Cardiac fibroblast (primary cell): ENCODE measurements at places on chromosomes 12 and 14.

DNA sequence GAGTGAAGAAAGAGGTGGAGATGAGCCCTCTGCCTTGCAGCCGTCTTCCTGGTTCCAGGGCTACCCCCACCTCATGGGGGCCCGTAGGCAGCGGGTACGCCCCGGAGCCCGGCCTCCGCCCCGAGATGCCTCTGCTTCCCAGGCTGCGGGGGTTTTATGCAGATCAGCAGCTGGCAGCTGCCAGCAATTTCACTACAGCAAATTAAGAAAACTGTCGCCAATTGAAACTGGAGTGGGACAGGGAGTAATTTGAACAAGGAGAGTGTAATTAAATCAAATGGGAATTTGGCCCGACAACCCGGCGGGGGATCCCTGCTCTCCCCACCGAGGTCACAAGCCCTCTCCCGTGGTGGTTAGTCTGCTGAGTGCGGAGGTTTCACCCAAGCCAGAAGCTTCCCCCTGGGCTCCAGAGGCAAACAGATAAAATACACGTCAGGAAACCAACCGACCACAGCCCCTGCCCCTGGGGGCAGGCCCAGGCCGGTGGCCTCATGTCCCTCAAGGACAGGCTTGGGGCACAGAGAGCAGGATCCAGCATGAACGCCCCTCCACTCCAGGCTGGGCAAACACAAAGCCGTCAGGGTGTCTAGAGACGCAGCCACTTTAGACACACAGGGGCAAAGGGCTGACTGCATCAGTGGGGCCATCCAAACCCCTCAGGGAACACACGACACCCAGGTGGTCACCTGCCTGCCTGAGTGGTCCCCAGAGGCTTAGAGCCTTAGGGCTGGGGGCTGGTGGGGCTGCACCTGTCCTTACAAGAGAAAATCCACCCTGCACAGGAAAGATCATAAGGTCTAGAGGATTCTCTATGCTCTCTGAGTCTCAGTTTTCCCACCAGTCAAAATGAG lies 53.8 kb downstream of the TESC start:
- DNase-seq, result no peak

GRCh38 chr14:54348001-54348611 lies 48.7 kb upstream of the CDKN3 start:
- peak; percentile 66 for DNase-seq

- DNase-seq, result peak; percentile 45
These were observed 613.4 kb upstream of the ATP2B1 start for GRCh38 chr12:90322006-90322405.

DNA sequence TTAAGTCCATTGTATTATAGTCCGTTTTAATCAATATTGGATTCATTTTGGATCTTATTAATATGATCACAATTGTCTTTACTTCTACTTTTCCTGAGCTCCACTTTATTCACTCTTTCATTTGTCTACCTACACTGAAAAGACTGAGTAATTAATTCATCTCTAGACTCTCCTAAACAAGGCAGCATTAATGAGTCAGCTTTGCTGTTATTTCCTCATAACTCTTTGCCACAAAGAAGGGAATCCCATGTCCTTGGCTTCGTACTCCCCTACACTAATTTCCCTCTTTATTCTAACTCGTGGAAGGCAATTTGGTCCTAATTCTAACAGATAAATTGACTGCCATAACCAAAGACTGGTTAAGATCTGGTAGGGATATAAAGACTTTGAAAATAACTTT lies 91.9 kb downstream of the ARMH4 start:
- no peak for DNase-seq

DNA sequence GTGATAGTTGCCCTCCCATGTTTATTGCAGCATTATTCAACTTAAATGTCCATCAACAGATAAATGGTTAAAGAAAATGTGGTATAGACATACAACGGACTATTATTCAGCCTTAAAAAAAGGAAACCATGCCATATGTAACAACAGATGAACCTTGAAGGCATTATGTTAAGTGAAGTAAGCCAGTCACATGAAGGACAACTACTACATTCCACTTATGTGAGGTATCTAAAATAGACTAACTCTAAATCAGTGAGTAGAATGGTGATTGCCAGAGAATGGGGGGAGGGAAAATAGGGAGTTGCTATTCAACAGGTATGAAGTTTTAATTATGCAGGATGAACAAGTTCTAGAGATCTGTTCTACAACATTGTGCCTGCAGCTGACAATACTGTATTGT lies 10.1 kb downstream of the PCNX4 start:
- peak; percentile 37 for DNase-seq

GRCh38 chr12:65266408-65266807 lies 12.1 kb upstream of the MSRB3 start:
- no peak for DNase-seq

GRCh38 chr14:101492716-101493115 lies 68.6 kb upstream of the DIO3 start:
- DNase-seq, result no peak
